ENCODE measurements at places on chromosomes 4 and X.
A peak's percentile ranks its signal among the peaks of the same experiment; 100 is the strongest.

DNA sequence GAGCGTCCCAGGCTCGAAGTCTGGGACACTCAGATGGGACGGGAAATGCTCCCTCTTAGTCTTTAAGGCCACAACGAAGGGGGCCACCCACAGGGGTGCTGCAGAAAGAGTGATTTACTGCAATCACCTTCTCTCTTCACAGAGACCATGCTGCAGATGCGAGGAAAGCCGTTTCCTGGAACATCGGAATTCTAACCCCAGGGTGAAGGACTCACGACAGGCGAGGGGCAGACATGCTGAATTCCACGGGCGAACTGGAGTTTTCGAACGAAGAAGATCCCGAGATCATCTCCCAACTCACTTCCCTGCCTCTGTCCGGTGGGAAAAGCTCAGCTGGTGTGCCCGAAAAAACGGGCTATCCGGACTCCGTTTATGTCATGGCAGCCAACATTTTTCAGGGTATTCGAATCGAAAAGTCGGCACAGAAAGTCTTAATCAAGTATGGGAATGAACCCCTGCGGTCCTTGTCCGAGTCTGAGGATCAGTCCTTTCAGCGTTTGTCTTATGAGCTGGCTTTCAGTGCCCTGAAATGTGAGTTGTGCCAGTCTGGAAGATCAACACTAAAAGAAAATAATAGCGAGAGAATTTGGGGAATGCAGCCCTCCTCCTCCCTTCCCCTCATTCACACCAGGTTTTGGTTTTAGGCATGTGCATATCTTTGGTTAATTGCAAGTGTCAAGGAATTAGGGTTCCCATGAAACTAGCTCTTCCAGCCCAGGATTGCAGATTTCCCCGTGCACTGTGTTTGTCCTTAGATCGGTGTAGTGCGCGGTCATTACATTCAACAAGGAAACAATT is 905 bp downstream of the NSUN7 start:
- no peak for DNase-seq

DNA sequence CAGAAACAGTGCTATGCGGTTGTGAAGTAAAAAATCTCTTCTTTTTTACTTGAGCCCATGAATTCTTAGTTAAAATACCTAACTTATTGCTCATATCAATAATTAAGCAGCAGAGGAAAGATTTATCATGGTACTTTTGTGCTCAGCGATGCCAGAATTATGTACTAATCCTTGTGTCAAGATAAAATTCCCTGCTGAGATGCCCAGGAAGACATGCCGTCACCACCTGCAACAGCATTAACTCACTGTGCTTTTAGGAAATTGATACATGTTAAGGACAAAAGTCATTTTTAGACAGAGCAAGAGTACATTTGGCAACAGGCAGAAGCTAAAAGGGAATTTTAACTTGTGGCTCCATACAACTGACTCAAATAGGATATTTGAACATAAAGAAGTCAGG is 138.9 kb downstream of the NPNT start:
- DNase-seq: no peak

DNA sequence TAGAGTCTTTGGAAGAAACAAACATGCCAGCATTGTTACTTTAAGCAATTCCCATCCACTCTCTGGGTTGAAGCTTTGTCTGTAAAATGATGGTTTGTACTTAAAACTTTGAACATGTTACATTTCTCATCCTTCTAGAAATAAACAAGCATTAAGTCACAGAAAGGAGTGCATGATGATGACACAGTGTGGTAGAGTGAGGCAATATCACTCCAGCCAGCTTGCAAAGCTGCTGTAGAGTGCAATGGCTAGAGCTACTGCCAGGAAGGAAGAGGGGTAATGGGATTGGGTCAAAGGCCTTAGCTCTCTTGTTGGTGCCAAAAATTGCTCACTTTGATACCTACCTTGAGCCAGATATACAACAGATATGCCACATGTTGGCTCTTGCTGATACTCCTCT is 12.3 kb upstream of the ENOX2 start:
- no peak for DNase-seq

DNA sequence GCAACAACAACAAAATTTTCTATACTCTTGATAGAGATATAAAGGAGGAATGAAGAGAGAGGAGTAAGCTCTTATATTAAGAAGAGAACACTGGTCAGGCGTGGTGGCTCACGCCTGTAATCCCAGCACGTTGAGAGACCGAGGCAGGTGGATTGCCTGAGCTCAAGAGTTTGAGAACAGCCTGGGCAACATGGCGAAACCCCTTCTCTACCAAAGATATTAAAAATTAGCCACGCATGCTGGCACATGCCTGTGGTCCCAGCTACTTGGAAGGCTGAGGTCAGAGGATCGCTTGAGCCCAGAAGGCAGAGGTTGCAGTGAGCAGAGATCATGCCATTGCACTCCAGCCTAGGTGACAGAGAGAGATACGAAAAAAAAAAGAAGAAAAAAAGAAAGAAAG is 102.4 kb downstream of the TEX11 start:
- DNase-seq: no peak

- no peak for DNase-seq
Measured at GRCh38 chr4:163566257-163566796, 71.8 kb downstream of the TMA16 start.

DNA sequence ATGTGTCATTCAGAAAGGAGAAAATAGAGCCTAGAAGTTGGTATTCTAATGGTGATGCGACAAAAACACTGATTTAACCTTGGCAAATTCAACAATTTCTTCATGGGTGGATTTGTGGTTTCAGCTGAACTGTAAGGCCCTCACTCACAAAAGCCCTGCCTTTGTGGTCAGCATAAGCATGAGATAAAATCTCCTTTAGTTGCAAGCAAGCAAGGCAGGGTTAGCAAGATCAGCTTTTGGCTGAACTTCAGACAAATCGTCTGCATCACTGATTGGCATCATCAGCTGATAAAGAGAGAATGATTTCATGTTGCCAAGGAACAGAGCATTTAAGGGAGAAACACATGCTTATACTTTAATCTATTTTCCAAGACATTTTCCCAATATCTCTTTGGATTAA is 2582.2 kb downstream of the PCDH7 start:
- no peak for DNase-seq

DNA sequence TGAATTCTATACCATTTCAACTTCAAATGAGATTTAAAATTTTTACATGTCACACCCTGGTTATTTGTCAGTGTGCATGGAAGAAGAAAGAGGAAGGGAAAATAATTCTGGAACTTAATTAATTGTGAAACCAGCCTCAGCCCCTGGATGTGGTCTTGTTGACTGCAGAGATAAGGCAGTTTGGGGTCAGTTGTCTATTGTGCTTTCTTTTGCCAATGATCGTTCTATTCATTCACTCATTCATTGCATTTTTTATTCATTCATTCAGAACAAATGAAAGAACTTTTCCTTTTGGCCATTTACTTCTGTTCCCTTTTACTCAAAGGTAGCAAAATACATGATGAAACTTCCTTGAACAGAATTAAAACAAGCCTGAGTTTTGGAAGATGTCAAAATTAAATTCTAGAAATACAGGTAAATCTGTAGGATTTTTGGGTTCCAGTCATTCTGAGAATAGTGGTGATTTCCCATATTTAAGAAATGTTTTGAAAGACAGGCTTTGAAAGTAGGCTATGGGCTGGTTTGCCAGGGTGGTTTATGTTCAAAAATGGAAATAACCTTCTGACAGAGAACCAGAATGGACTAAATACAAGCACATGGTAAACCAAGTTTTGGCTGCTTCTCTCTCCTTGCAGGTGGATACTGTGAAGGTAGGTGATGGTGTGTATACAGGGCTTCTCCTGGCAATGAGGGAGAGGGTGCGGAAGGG is 35.7 kb downstream of the PARM1 start:
- no peak for DNase-seq

DNA sequence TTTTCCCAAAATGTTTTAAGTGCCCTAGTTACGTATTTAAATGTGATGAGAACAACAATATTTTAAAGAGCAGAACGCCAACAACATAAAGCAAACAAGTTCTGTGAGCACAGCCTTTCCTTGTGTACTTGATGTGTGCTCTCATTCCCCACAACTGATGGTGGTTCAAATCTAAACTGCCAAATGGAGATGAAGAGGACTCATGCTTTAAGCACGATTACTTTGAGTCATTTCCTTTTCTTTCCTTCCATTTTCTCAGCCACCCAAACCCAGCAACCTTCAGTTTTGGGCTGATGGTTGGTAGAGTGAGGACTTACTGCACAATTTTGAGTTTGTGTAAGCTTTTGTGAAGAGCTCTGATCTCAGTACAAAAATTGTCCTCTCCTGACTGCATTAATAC is 1.7 kb downstream of the NSD2 start:
- DNase-seq: peak; percentile 16

- no peak for DNase-seq
Measured at GRCh38 chrX:153569475-153569874, 29.5 kb downstream of the CCNQ start.

DNA sequence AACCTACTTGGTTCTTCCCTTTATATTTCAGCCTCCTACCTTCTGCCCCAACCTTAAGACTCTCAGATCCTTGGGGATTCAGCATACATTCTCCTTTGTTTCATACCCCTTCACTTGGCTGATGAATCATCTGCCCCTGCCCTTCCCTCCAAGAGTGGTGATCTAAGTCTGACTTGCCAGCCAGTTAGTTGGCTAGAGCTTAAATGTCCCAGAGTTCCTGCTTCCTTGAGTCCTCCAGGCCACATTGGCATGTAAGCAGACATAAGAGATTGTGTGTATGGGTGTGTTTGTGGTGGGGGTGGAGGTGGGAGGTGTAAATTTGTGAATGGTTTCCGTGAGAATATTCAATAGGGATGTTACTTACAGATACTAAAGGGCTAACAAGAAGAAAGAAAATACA is 3.7 kb upstream of the TEX13D start:
- DNase-seq: no peak

DNA sequence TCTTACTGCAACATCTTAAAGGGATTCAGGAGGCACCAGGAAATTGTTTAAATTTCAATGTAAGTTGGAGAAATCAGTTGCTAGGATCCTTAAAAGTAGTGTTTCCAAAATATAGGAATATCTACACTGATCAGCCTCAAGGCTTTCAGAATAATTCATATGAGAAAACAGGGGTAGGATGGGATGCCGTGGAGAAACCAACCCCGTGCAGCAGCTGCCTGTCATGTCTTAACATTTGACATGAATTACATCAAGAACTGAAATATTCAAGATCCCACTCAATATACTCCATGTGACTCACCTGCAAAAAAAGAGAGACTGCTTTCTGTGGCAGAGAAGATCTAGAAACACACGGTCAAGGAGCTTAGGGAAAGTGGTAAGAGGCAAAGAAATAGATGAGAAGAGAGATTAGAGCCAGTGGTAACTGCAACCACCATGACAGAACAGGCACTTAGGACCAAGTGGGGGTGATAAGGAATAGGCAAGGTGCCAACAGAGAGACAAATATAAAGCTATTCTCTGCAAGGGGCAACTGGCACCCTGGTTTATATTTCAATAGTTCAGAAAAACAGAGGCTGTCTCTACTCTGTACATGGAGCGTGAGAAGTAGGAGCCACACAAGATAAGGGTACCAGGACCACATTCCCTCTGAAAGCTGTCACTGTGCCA is 64.0 kb downstream of the SLC39A8 start:
- DNase-seq: no peak

DNA sequence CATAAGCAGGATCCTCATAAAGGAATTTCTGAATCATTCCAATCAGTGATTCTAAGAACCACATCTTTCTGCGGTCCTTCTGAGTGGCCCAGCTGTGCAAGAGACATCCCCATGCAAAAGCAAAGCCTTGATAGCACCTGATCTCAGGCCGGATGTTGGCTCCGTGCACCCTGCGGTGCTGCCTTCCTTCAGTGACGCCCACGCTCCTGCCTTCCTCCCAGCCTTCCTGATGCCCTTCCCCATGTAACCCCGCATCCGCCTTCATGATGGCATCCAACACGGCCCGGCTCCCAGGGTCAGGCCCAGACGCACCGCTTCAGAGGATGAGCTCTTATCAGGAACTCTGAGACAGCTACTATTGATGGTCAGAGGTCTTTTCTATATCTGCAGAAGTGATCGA is 20.4 kb upstream of the CYP4V2 start:
- no peak for DNase-seq

DNA sequence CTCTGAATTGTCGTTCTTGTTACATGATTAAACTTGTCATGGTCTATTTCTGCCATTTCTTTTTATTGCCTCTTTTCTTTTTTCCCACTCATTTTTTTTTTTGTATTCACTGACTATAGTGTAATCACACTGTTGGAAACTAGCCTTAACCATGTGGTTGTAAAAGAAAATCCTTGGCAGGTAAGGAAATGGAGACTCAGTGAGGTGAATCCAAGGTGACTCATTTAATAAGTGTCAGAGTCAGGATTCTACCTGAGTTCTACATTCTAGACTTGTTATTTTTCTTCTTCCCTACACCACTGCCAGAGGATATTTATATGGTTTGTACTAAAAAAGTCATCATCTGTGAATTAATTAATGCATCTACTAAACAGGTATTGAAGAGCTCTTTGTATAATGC is 152.2 kb downstream of the CBLL2 start:
- DNase-seq: no peak

GRCh38 chr4:99028187-99028586 is 32.7 kb downstream of the METAP1 start:
- DNase-seq: no peak

GRCh38 chr4:11901089-11901488 is 472.4 kb upstream of the HS3ST1 start:
- no peak for DNase-seq

- DNase-seq: no peak
Measured at GRCh38 chr4:33262824-33263223, 2542.7 kb downstream of the PCDH7 start.

GRCh38 chr4:166527500-166527899 is 654.5 kb downstream of the TLL1 start:
- DNase-seq: no peak

- no peak for DNase-seq
Measured at GRCh38 chr4:70508801-70509200, 9.6 kb upstream of the AMTN start.

DNA sequence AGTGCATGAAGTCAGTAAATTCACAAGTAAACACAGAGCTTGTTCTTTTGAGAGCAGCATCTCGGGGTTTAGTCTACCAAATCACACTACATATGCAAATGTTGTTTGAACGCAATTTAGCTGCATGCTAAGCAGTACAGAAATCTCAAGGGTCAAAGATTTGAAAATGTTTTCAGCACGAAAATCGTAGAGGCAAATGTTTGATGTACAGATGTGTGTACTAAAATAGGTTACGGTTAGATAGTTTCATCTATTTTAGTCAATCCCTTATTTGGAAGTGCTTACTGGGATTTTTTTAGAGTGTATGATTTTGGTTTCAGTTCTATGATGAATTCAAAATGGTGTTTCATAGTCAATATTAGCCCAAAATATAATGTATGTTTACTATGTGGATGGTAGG is 1928.2 kb upstream of the TENM3 start:
- no peak for DNase-seq

DNA sequence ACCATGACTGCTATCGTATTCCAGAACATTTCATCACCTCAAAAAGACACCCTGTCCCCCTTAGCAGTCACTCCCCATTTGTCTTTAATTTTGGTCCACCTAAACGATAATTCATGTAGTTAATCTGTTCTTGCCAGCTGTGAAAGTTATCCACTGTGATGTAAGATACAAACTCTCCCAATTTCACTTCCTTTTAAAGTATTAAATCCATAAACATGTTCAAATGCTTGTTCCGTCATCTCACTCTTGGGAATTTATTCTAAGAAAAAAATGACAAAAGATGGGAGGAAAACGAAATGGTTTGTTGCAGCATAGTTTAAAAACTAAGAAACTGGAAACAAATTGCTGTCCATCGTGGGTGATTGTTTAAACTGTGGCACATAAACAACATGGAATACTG is 53.7 kb upstream of the IRF2 start:
- DNase-seq: no peak

GRCh38 chr4:88467392-88467791 is 10.5 kb downstream of the HERC5 start:
- no peak for DNase-seq

GRCh38 chrX:42678133-42678532 is 99.8 kb downstream of the PPP1R2C start:
- DNase-seq: no peak
